ENCODE measurements at places on chromosomes 12 and 14. TPM values are rescaled to one million over a fixed set of nuclear protein-coding genes. Genes with fewer than 3 reads are reported as not detected.

Gene RAD51B
- 16.7 TPM for total RNA-seq

Gene OLR1
- not detected for total RNA-seq

Gene STON2
- total RNA-seq: 24.0 TPM

Gene SLC7A8
- total RNA-seq: 9.4 TPM

Gene HOXC10
- 1.8 TPM for total RNA-seq

Gene KRT78
- not detected for total RNA-seq

- H3K27me3 ChIP-seq: peaks cover 51% of the 10 kb centered on the region
- H3K36me3 ChIP-seq: no peaks in the 10 kb centered on the region
- peaks cover 4% of the 10 kb centered on the region for H3K4me1 ChIP-seq
- H3K4me3 ChIP-seq: peak within 1 kb of the TSS; percentile 86
- no peak within 1 kb of the TSS for H3K27ac ChIP-seq
Measured at GRCh38 chr12:131827961-131828534, at the start of gene MMP17. TSS of gene MMP17 (plus strand) at chr12:131828393. CDS start at chr12:131828495, 102 bp downstream.

DNA sequence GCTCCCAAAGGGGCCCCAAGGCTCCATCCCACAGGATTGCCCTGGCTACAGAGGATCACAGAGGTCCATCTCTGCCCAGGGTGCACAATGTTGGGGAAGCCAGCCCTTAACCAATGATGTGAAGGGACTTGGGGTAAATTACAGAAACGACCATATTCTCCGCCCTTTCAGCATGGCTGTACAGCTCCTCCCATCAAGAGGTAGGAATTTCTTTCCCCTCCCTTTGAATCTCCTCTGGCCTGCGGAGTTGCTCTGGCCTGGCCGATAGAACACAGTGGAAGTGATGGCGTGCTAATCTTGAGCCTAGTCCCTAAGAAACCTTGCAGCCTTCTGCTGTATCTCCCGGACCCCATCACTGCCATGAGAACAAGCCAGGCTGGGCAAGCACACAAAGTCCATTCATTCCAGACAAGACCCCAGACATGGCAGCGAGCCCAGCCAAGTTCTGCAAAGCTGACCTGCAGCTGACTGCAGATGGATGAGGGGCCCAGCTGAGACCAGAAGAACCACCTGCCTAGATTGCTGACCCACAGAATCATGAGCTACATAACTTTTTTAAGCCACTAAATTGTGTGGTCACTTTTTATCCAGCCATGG is 6.9 kb upstream of the IFI27 start:
- H3K4me1 ChIP-seq: no peaks in the 10 kb centered on the region
- H3K4me3 ChIP-seq: no peak overlapping the region
- H3K27me3 ChIP-seq: no peaks in the 10 kb centered on the region

DNA sequence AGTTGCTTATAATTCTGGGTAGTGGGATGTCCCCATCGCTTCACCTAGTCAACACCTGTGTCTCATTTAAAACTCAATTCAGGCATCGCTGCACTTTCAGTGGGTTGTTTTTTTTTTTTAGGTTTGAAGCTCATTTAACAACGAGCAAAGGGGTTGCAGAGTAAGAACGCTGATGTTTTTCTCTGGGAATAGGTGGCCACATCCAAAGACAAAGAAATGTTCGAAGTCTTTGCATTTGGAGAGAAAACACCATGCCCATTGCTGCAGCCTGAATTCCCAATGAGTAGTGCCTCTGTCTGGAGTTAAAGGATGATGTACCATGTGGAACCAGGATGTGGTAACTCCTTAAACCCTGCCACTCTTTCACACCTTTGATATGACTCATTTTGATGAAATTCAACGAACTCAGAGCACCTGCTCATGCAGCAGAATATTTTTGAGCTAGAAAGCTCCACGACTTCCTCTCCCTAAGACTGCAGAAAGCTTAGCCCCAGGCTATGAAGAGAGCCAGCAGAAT is 35.1 kb upstream of the BATF start:
- H3K27ac ChIP-seq: no peak overlapping the region
- peaks cover 3% of the 10 kb centered on the region for H3K27me3 ChIP-seq
- H3K4me1 ChIP-seq: no peaks in the 10 kb centered on the region
- H3K4me3 ChIP-seq: no peak overlapping the region
- DNase-seq: no peak
- H3K36me3 ChIP-seq: no peaks in the 10 kb centered on the region

DNA sequence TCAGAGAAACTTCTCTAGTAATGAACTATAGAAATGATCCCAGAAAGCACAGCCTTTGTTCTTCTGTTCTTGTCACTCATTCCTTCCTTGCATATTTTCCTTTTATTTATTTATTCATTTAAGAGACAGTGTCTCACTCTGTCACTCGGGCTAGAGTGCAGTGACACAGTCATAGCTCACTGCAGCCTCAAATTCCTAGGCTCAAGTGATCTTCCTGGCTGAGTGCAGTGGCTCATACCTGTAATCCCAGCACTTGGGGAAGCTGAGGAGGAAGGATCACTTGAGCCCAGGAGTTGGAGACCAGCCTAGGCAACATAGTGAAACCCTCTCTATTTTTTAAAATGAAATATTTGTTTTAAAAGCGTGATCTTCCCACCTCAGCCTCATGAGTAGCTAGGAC is 11.5 kb downstream of the TECPR2 start:
- H3K4me1 ChIP-seq: no peaks in the 10 kb centered on the region
- peaks cover 6% of the 10 kb centered on the region for H3K36me3 ChIP-seq
- peak overlapping the region; percentile 35 for H3K27ac ChIP-seq
- H3K27me3 ChIP-seq: no peaks in the 10 kb centered on the region

GRCh38 chr12:106585521-106586277 is 2.9 kb downstream of the RFX4 start:
- peak overlapping the region; percentile 60 for H3K27ac ChIP-seq
- peak; percentile 35 for DNase-seq
- no peaks in the 10 kb centered on the region for H3K36me3 ChIP-seq
- H3K4me3 ChIP-seq: peak overlapping the region; percentile 100

DNA sequence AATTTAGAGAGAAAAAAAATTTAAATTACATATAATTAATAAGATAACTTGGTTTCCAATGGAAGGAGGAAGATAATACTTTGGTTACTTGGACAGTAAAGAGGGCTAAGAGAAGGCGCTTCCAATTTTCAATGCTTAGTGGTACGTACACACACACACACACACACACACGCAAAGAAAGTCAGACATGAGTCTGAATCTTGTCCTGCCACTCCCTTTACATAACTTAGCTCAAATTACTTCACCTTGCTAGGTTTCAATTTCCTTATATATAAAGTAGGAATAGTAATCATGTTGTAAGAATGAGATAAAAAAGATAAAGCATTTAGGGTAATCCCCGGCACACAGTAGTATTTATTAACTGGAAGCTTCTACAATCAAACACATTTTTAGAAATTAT is 39.7 kb upstream of the VCPKMT start:
- H3K36me3 ChIP-seq: peaks cover 11% of the 10 kb centered on the region
- H3K4me3 ChIP-seq: no peak overlapping the region
- DNase-seq: no peak
- no peaks in the 10 kb centered on the region for H3K27me3 ChIP-seq
- no peaks in the 10 kb centered on the region for H3K4me1 ChIP-seq
- no peak overlapping the region for H3K27ac ChIP-seq

- peaks cover 14% of the 10 kb centered on the region for H3K36me3 ChIP-seq
- no peak overlapping the region for H3K27ac ChIP-seq
- no peak for DNase-seq
- H3K27me3 ChIP-seq: no peaks in the 10 kb centered on the region
- H3K4me3 ChIP-seq: no peak overlapping the region
Measured at GRCh38 chr12:24421759-24422158, 472.3 kb upstream of the SOX5 start.

Measured in neural crest cell (in vitro differentiated cells).